Heart left ventricle (tissue), 16 donors: ENCODE measurements at places on chromosomes 11 and 22. TPM values are rescaled to one million over a fixed set of nuclear protein-coding genes. Genes with fewer than 3 reads are reported as not detected.

- no peaks in the 10 kb centered on the region for H3K27me3 ChIP-seq
- no peak overlapping the region for H3K27ac ChIP-seq
- H3K36me3 ChIP-seq: no peaks in the 10 kb centered on the region
- no peak overlapping the region for H3K4me3 ChIP-seq
- peaks cover 90% of the 10 kb centered on the region for H3K4me1 ChIP-seq
Measured at GRCh38 chr11:63868399-63869064, 29.6 kb downstream of the MARK2 start.

- H3K4me3 ChIP-seq: peak overlapping the region; percentile 51
- H3K4me1 ChIP-seq: peaks cover 9% of the 10 kb centered on the region
- H3K36me3 ChIP-seq: no peaks in the 10 kb centered on the region
Measured at GRCh38 chr11:45771193-45771565, 33.8 kb upstream of the SLC35C1 start.

GRCh38 chr11:83680321-83680720, 394.2 kb upstream of the CCDC90B start:
- no peaks in the 10 kb centered on the region for H3K4me1 ChIP-seq
- no peaks in the 10 kb centered on the region for H3K36me3 ChIP-seq
- H3K27ac ChIP-seq: no peak overlapping the region
- DNase-seq: no peak
- H3K4me3 ChIP-seq: no peak overlapping the region

DNA sequence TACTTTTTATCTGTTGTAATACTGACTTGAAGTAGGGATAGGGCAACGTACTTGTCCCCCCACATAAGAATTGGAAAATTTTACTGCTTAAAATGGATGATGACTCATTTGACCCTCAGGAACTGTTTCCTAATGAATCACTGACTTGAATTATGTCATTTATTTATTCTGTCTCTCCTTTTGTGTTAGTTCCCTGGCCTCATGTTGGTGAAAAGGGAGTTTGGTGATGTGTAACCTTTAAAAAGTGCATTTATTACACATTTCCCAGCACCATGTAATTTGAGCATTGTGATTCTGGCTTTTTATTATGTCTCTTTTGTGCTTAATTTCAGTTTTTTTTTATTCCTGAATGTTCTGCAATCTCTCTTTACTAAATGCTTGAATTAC, 20.3 kb upstream of the PGM2L1 start:
- no peak overlapping the region for H3K27ac ChIP-seq
- no peak overlapping the region for H3K4me3 ChIP-seq
- no peaks in the 10 kb centered on the region for H3K36me3 ChIP-seq
- H3K27me3 ChIP-seq: no peaks in the 10 kb centered on the region

PNPLA5 gene
- not detected for polyA plus RNA-seq
